ENCODE measurements at places on chromosomes 3 and 15.

DNA sequence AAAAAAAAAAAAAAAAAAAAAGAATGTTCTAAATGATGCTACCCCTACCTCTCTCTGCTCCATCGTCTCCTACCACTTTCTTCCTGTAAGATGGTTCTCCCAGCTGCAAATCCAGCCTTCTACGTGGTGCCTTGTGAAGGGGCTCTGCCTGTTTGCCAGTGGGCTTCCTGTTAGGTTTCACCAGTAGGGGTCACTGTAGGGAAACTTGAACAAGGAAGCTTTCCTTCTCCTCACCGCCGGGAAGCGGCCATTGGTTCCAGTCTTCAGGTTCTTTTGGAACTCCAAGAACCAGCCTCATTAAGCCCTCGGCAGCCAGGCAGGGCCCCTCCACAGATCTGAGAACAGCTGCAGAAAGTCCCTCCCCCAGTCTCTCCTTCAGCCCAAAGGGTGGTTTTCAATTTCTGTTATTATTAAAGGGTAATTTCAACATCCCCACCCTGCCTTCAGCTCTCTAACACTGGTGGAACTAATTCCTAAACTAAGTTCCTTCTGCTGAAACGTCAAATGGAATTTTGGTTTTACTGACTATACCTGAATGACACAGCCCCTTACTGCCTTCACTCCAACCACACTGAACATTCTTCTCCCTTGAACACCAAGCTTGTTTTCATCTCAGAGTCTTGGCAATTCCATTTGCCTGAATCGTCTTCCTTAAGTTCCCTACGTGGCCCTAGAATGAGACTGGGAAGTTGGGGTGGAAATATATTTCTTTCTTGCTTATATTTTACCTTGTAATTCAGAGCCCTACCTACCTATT, 13.5 kb downstream of the MCCC1 start:
- DNase-seq = no peak

GRCh38 chr3:8441969-8442559, 59.6 kb upstream of the LMCD1 start:
- DNase-seq = no peak

DNA sequence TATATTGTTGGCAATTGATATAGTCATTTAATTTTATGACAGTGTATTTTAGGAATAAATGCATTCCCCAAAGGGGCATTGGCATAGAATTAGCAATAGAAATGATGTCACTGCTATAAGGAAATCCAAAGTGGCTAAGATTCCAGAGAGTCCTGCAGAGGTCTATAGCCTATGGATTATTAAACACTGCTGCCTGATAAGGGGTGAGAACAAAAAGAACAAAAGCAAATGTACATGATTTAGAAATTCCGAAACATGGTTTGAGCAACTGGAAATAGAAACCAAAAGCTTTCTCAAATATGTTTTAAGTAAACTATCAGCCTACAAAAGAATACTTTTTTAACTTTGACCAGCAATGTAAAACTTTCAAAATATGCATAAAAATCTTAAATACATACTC, 280.1 kb upstream of the RASGRP1 start:
- no peak for DNase-seq

- DNase-seq = no peak
Observed at GRCh38 chr3:173351886-173352285, 45.7 kb upstream of the NLGN1 start.

- no peak for DNase-seq
Observed at GRCh38 chr3:157859541-157859940, 246.7 kb downstream of the SHOX2 start.

DNA sequence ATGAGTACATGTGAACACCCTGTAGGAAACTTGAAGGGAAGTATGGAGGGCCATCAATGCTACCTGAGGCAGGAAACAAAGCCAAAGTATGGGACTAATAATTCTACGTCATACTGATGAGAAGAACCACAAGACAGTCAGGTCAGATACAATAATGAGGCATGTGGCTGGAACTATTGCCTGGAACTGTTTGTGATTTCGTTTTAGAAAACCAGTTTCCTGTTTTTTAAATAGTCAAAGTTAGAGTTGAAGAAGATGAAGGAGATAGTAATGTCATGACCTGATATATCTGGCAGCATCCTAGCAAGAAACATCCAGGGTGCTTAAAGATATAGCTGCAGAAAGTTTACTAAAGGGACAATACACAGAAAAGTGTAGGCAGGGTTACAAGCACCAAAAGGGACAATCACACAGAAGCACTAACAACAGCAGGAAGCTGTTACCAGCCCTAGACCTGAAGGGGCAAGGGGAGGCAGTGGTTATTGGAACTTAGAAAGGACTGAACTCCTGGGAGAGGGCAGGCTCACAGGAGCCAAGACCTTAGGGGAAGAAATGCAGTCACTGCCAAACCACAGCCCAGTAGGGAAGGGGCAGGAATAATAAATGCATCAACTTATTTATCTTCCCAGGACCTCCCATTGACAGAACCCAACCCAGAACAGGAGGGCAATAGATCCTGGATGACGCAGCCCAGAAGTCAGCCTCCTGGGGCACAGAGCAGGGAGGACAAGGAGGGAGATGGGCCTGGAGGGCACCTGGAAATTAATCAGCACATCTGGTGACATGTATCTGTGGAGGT, 302.1 kb upstream of the STT3B start:
- DNase-seq = no peak

GRCh38 chr15:98580572-98580971, 67.8 kb upstream of the IGF1R start:
- no peak for DNase-seq

DNA sequence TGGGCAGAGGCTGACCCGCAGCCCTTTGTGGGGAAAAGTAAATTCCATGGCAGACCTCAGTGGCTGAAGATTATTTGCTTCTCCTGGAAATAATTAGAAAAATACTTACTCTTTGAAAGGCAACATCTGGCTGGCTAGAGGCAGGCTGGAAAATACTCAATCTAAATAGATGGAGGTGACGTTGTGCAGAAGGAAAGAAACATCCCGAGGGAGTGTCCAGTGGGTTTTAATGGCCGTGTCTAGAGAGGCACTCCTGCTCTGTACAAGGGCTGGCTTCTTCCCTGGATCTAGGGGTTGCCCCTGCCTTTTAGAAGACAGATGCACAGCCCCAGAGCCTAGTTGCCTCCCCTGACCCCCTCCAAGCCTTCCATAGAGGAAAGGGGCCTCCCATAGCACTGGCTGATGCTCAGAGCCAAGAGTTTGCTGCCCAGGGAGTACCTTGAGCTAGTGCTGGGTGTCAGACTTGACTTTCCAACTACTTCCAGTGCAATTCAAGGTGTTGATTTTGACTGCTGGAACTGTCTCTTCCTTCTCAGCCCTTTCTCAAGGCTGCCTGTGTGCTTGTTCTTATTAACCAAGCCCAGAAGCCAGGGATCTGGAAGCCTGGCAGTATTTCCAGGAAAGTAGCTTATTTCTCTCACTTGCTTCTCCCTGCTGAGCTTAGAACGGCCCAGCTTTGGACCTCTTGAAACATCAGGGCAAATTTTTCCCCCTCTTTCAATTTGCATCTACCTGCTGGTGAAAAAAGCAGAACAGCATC, 27.4 kb downstream of the CGNL1 start:
- no peak for DNase-seq

- DNase-seq = peak; percentile 38
Observed at GRCh38 chr3:16374047-16374934, 109.3 kb downstream of the OXNAD1 start.

DNA sequence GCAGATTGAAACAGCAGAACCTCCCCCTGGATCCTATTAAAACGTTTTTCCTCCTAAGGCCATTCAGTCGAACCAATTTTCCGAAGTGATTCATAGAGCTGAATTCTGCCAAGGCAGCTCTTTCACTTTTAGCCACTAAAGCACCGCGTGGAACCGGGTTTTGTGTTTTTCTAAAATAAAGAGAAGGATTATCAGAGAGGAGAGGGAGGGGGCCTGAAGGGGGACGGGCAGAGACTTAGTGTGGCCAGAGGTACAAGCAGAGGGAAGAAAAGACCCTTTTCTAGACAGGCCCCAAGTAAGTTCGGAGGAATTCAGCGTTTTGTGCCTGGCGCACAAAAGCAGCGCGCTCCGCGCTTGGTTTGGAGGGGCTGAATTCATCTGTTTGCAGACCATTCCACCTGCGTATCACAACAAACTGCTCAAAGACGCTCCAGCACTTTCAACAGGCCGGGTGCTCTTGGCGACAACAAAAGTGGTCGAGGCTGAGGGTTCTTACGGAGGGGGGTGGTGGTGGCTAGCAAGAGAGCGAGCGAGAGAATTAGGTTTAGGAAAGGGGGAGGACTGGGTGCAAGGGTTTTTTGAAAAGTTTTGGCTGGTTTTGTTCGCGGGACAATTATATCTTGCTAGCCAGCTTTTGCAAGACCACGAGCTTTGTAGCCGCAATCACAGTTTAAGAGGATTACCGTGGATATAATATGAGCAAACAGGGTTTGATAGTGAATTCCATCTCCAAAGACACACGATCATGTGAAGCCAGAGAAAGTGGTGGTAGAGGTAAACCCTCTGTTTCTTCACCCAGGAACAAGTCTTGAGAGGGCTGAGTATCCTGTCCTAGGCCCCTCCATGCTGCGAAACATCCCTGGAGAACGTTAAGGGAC, 1.2 kb upstream of the FEZF2 start:
- no peak for DNase-seq
